GM12892 (cell line): ENCODE measurements at places on chromosomes 12 and 14.

GRCh38 chr12:45915405-45915804 lies 75.0 kb downstream of the SCAF11 start:
- no peak for DNase-seq

- DNase-seq: no peak
Observed at GRCh38 chr12:26629864-26630263, 203.1 kb downstream of the ITPR2 start.

DNA sequence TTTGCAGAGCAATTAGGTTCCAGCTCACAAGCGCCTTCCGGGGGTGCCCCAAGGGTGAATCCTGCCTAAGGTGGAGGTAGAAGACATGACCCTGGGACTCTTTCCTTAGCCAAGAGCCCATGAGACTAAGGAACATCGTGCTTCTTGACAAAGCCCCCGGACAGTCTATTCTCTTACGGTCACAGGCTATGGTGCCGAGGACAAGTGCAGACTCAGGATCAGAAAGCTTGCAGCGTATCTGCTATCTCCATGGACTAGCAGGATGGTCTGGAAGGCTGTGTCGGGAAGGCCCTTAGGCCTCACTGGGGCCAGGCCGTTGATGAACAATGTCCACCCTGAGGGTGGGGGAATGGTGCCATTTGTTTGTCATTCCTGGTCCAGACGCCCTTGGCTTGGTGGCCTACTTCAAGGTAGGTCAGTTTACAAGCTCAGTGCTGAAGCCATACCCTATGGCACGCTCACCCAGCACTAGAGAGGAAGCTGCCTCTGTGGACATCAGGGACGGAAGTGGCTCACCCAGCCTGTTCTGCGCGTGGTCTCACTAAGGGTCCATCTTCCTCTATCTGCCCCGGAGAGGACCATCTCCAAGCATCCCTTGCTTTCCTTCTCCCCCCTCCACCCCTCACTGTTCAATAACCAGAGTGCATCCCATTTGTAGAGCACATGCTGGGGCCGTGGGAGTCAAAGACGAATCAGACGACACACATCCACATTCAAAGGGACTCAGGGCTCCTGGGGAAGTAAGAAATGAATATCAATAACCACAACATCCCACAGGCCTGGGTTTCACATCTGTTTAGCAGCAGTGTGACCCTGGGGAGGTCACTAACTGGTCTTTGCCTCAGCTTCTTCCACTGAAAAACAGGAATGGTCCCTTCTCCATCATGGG lies 45.0 kb upstream of the IQSEC3 start:
- DNase-seq: no peak

GRCh38 chr14:104514156-104514848 lies 65.3 kb upstream of the C14orf180 start:
- no peak for DNase-seq

- DNase-seq: peak; percentile 50
Observed at GRCh38 chr12:4910502-4911315, 1.0 kb downstream of the KCNA1 start.

GRCh38 chr12:13044906-13045299 lies 722 bp downstream of the FAM234B start:
- no peak for DNase-seq

GRCh38 chr14:57512220-57512619 lies 18.6 kb upstream of the CCDC198 start:
- no peak for DNase-seq

GRCh38 chr12:31205054-31205453 lies 120.9 kb downstream of the SINHCAF start:
- no peak for DNase-seq

GRCh38 chr12:103742349-103742932 lies 98.6 kb downstream of the NT5DC3 start:
- no peak for DNase-seq

GRCh38 chr14:95697764-95698163 lies 11.5 kb downstream of the TCL1B start:
- no peak for DNase-seq

GRCh38 chr12:123104809-123105208 lies 46.1 kb downstream of the PITPNM2 start:
- no peak for DNase-seq
